ENCODE measurements at places on chromosomes 7 and 10.

DNA sequence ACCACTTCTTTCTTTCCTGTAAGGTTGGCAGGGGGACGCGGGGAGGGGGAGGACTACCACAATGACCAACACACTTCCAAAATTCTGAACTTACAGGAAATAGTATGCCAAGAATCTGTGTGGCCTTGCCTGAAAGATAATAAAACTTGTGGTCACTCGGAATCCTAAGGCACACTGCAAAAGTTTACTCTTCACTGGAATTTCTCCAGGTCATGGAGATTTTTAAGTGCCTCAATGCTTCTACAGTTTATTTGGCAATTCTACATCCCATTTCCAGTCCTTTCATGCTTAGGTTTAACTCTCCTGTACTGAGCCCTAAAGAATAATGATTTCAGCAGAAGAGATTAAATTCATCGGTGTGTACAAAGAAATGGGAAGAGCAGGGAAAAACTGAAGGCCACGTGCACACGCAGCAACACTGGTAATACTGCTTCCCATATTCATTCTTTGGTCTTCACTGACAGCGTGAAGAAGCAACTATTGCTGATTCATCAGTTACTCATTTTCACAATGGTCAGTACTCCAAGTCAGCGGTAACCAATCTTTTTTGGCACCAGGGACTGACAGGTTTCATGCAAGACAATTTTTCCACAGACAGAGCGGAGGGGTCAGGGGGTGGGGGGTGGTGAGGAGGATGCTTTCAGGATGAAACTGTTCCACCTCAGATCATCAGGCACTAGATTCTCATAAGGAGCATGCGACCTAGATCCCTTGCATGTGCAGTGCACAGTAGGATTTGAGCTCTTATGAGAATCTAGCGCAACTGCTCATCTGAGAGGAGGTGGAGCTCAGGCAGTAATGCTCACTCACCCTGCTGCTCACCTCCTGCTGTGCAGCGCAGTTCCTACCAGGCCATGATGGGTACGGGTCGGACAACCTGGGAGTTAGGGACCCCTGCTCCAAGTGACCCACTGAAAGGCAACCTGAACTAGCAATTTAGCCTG, 9.8 kb downstream of the LARP4B start:
- no peak for DNase-seq

GRCh38 chr7:30232391-30232790, 52.0 kb upstream of the ZNRF2 start:
- DNase-seq = no peak

DNA sequence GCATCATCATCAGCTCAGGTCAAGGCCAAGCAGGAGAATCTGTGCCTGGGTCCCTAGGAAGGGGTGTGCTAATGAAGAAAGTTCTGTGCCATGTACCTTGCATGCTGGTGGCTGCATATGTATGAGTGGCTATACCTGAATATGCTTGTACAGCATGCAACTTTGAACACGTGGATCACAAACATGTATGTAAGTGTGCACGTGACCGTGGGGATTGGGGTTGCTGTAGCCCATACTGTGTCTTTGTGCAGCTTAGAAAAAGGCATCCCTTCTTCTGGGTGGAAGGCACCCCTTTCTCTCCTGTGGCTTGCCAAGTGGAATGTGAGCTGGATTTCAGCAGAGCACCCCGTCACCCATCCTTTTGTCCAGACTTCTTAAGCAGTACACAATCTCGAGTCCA, 13.8 kb downstream of the EMX2 start:
- DNase-seq = no peak

DNA sequence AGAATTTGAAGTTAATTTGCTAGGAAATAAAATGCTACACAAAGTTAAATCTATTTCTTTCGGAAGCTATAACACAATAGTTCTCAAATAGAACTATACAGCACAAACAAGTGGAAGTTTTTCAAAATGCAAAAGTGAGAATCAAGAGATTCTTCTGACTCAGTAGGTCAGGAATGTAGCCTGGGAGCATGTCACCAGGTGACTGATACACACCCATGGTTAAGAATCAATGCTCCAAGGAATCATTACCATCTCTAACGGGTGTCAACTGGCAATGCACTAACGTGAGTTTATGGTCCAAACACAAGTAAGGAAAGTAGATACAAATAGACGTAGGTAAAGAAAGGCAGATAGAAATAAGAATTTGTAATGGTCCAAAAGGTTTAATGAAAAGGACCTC, 170.5 kb downstream of the SRPK2 start:
- DNase-seq = no peak

- no peak for DNase-seq
These were observed 121.3 kb downstream of the SEMA3A start for GRCh38 chr7:84073186-84073875.

- no peak for DNase-seq
These were observed 124.2 kb downstream of the PLPP4 start for GRCh38 chr10:120580918-120581895.

DNA sequence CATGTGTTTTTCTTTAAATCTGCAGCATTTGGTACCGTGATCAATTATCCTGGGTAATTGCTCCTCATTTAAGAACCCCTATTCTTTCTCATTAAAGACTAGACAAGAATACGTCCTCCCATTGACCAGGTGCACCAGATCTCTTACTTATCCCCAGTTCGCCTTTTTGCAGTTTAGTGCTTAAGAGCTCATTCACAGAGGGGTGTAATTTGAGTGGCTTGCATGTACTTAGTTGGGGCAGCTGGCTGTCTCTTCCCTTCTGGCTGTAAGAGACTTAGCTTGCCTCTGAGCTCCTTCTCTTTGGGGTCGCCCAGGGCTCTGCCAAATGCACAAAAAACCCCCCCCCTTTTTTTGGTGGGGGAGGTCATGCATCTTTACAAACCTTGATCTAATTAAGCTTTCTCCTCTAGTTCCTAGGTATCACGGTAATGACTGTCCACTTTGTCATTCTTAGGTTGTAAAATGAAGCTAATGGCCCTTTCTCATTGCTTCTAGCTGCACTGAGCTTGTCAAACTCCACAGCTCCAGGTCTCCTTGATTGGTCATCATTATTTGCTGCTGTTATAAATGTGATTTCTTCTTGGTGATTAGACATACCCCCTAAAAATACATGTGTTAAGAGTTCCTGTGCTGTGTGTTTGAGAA, 26.3 kb downstream of the GAD2 start:
- no peak for DNase-seq

- DNase-seq = no peak
These were observed 51.6 kb upstream of the CASD1 start for GRCh38 chr7:94458041-94458440.

DNA sequence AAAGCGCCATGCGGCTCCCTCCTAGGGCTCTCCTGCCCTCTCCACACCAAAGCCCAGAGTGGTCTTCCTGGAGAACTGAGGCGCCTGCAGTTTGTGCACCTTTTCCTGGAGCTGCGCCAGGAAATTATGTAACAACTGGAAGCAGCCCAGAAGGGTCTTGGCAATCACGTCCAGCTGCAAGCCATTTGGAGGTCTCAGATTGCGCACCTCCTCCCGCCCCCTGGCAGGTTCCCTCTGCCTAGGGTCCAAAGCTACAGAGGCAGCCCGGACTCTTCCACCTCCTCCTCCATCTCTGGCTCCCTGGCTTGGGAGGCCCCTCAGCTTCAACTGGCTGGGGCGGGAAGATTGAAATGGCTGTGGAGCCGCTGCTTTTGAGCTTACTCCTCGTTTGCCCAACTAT, 34.0 kb upstream of the SFTPD start:
- DNase-seq = no peak

- no peak for DNase-seq
These were observed 40.5 kb upstream of the CAMK1D start for GRCh38 chr10:12308736-12309375.

GRCh38 chr7:139494835-139495579, 11.5 kb upstream of the KLRG2 start:
- no peak for DNase-seq

Measured in stimulated activated CD4-positive, alpha-beta T cell treated with anti-CD3 and anti-CD28 coated beads, Interleukin-15, amount 100 ng/mL, for 1 hour (primary cell).